ENCODE measurements at places on chromosomes 2 and 18.
A peak's percentile ranks its signal among the peaks of the same experiment; 100 is the strongest.

GRCh38 chr2:86223140-86223926, 24.1 kb downstream of the MRPL35 start:
- DNase-seq = no peak

GRCh38 chr2:37356299-37356698, 11.9 kb downstream of the QPCT start:
- no peak for DNase-seq

- DNase-seq = no peak
These were observed 122.7 kb upstream of the RIOK3 start for GRCh38 chr18:23330423-23330822.

DNA sequence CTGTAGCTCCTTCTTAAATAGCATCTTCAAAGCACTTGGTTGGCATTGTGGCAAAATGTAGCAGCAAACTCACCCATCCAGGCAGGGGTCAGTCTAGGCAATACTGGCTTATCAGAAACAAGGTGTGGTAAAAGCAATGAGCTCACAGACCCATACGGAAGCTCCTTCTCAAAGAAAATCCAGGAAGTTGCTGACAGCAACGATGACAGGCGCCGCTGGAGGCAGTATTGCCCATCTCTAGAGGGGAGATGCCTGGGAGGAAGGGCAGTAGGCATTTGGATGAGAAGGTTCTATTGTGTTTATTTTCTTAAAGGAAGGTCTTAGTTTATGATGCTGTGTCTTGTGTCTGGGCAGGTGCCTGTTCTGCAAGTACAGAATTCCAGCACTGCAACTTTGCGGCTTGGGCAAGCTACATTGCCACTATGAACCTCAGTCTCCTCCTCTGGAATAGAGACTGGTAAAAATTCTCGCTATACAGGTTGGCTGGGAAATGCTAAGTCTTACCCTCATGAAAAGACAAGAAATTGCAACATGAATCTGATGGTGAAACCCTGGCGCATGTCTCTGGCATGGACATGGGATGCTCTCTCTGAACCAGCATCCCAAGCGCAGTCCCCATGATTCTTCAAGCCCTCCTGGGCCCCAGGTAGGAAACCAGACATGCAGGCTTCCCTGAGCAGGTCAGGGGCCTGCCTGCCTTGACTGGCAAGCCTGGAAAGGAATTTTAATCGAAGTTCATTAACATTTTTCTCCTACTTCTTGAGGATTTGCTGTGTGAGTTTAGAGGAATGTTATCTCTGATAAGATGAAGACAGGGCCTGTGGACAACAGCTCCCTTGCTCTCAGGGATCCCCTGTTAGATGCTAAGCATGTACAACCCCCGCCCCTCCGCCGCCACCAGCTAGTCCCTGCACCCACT, 156.0 kb downstream of the TFCP2L1 start:
- no peak for DNase-seq

DNA sequence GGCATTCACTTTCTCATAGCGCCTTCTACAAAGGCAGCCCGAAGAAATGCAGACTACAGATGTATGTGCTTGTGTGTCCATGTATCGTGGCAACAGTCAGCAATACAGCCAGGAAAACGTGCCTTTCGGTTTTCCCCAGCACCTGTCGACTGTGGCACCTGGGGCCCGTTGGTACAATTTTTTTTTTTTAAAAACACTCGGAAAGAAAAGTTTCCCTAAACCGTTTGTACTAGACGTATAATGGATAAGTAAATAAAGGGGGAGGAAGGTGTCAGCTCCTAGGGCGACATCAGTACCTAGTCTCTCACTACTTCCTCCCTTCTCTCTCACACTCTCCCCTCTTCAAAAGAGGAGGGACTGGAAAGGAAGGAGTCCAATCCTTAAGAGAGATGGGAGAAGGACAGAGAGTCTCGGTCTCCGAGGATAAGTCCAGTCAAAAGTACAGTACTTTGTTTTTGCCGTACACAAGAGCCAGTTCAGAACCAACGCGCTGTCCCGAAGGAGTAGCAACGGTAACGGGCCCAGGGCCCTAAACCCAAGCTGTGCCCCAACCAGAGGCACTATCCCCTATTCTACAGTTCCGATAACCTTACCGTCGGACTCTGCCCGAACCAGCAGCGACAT, 759 bp downstream of the PPP4R3B start:
- DNase-seq = no peak

DNA sequence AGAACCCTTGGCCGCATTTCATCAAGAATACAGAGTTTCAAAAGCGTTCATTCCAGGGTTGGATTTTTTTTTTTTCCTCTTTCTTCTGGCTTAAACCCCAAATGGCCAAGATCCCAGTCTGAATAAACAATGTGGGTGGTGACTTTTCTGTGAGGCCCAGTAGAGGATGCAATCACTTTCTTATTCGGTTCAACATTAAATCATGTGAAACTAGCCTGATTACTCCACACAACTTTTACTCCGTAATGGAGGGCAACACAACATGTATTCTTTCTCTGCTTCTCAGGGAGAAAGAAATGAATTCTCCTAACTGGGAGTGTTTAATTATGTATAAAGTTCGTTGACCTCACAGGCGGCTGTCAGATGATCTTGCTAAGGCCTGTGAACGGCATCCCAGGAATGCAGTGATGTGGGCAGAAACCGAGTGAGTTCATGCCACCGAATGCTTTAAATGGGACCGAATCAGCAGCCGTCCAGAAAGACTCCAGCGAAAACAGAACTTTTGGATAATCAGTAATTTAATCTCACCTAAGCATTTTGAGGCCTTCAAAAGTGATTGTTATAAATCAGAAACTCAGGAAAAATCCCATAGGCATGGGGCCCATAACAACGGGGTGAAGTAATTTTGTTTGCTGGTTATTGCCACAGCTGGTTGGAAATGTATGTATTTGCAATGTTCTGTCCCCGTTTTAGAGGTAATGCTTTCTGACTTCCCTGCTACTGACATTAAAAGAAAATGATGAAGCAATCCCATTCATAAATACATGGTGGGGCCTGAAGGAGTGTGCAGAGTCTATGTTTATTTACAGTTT, 81.5 kb downstream of the BCL2 start:
- no peak for DNase-seq

GRCh38 chr18:24740829-24741228, 280.4 kb downstream of the HRH4 start:
- DNase-seq = no peak

GRCh38 chr2:230360028-230360427, 33.0 kb downstream of the SP140L start:
- DNase-seq = no peak

DNA sequence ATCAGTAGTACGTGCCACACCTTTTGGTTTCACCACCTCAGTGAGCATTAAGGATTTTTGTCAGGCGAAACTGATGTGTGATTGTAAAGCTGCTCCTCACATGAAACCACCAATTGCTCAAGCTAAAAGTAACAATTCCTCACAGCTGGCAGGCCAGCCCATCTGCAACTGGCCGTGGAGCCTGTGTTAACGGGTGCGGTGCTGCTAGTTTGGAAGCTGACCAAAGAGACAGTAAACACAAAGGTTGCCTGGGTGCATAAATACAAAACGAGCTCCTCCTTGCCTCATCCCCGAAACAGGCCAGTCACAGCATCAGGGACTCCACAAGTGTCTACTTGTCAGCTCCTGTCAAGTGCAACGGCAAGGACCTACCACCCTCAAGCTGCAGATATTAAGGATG, 32.0 kb downstream of the LGALSL start:
- DNase-seq = no peak

DNA sequence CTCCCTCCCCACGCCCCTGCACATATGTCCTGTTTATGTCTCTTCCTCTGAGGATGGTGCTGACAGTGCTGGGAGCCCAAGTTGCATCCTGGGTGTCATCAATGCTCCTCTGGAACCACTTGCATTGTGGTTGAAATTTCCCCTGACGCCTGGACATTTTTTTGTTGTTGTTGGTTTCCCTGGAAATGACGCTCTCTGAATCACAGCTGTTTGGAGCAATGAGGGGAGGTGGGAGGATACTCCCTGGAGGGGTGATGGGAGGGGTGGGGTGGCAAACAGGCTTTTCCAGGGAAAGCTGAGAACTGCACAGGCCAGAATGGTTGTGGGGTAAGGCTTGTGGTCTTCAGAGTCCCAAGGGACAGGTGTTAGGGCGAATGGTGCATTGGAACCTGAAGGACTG, 29.6 kb downstream of the CELF4 start:
- DNase-seq = no peak

GRCh38 chr18:57831597-57832377, 28.7 kb upstream of the ATP8B1 start:
- no peak for DNase-seq

DNA sequence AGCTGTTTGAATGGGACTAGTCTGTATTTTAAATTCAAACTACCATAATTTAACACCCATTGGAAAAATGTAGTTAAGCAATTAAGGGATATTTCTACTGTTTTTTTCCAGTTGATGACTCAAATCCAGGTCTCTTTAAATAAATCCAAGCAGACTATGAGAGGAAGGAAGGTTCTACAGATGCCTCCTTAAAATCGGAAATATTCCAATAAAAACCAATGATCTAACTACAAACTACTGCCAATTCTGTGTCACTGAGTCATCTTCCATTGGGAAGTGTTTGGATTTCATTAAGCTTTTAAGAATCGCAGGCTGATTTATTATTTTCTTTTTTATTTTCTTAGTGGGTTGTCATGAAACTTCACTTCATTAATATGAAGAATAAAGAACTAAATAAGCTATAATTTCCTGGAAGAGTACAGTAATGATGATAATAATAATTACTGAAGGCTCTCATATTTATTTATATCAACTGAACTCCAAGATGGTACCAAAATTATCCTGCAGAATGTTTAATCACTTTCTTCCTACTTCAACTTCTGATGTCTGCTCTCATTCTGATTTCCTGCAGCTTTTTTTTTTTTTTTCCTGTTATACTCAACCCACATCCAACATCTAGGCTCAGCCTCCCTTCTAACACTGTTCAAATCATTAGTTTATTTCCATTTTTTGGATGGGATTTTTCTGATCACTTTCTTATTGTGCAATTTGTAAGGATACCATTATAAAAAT, 166.3 kb upstream of the FN1 start:
- DNase-seq = no peak

DNA sequence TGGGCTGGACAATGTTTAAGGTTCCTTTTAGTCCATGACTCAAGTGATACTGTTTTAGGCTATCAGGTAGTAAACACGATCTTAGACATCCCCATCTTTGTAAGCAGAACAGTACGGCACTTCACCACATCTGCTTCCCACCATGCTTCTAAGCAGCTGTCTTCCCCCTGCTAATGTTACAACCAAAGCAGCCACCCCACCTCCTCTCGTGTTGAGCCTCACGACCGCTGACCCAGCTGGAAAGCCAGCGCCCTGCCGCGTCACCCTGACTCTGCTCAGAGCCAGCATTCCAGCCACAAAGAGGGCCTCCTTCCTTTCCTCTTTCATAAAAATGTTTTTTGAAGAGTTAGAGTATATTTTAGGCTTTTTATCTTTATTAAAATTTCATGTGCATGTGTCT, 9.4 kb downstream of the MTERF4 start:
- no peak for DNase-seq

GRCh38 chr2:36800381-36800780, 103.9 kb downstream of the VIT start:
- peak; percentile 87 for DNase-seq

DNA sequence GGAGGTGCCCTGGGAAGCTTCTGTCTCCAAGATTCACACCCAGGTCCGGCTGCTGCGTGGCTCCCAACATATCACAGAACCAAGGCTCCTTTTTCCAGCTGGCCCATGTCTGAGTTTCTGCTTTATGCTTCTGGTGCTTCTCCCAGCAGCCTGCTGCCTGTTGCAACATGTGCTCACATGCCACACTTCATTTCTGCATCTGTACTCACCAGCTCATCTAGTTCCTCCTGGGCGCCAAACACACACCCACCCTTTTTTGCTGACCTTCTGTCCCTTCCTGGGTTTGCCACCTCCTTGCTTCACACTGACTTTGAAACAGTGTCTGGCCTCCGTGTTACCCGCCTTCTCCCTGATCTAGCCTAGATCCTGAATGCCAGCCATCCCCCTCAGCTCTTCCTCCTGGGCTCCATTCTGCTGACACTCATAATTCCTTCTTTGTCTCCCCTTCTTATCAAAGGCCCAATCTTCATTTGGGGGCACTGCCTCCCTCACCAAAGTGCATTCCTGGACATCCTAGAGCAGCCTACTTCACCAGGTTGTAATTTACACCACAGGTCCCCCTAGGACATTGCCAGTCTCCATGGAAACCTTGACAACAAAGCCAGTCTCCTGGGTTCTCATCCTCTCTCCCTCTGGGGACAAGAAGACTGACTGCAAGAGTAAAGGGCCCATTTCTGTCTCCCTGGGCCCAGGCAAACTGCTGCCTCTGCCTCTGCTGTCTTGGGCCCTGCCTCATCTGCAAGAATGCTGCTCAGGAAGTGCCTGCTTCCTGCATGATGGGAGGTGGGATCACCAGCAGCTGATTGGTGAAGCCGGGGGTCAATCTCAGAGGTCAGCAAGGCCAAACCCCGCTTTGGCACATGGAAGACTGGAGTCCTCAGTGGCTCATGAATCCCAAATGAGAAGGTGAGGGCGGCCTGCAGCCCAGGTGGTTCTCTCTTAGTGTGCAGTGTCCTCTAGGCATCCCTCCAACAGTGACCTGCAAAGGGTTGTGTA, 13.9 kb upstream of the PROM2 start:
- DNase-seq = no peak

- DNase-seq = no peak
These were observed 39.9 kb downstream of the TANK start for GRCh38 chr2:161199912-161200701.

DNA sequence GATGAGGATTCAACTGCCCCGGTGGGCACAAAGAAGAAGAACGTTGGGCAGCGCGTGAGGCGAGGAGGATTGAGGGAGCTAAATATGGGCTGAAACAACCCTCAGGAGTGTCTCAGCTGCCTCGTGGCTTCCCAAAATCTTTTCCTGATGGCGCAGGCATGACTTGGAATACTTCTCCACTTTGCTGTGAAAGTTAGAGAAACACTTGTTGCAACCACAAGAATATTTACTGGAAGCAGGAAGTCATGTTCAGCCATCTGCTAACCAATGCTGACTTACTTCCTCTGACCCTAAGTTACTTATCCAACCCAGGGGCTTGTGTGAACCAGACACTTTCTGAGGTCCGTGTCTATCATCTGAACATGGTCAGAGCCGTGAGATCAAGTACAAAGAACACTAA, 148.8 kb downstream of the ARL4C start:
- DNase-seq = no peak

- DNase-seq = no peak
These were observed 1.3 kb downstream of the KCTD1 start for GRCh38 chr18:26546875-26547645.

- no peak for DNase-seq
These were observed 99.5 kb upstream of the LMAN1 start for GRCh38 chr18:59458575-59458974.

GRCh38 chr18:7567474-7568425, 634 bp downstream of the PTPRM start:
- DNase-seq = no peak

GRCh38 chr2:48414640-48414979, 115.3 kb upstream of the STON1 start:
- DNase-seq = no peak

GRCh38 chr18:8389391-8390340, 219.6 kb upstream of the RAB12 start:
- DNase-seq = no peak

All from natural killer cell treated with Interleukin-12 subunit alpha and Interleukin-12 subunit beta and Interleukin-15 and Interleukin-18, amount 100 ng/mL, for 72 hours (primary cell).